ENCODE measurements at places on chromosomes 12 and 14. TPM values are rescaled to one million over a fixed set of nuclear protein-coding genes. Genes with fewer than 3 reads are reported as not detected.

DNA sequence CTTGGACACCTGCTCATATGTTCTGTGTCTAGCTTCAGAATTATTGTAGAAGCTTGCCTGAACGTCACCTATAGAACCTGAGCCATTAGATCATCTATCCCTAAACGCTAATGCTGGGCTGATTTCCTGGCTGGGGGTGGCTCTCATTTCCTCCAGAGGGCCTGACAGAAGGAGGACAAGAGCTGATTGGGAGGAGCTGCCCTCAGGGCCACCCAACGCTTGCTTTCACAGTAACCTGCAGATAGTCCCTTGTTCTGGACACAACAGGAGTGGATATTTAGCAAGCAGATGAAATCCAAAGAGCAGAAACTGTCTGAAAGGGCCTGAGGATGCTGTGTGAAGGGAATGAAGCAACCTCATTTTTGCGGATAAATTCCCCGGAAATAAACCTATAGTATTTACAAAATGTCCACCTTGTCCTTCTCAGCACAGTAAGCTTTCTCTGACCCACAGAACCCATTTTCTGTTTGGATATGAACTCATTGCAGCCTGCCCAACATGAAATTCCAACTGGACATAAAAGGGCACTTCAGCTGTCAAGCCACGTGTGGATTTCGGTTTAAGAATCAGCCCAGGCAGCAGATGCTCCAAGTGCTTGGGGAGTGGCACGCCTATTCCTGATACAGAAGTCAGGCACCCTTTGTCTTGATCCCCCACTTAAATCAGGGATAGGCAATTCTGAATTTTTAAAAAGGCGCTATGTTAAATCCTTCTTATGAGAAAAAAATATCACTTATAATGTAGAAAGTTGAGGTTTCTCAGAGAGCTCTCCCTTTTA, 32.8 kb upstream of the TUBA1C start:
- H3K4me1 ChIP-seq, result peaks cover 5% of the 10 kb centered on the region
- H3K4me3 ChIP-seq, result no peak overlapping the region
- H3K27ac ChIP-seq, result no peak overlapping the region

DNA sequence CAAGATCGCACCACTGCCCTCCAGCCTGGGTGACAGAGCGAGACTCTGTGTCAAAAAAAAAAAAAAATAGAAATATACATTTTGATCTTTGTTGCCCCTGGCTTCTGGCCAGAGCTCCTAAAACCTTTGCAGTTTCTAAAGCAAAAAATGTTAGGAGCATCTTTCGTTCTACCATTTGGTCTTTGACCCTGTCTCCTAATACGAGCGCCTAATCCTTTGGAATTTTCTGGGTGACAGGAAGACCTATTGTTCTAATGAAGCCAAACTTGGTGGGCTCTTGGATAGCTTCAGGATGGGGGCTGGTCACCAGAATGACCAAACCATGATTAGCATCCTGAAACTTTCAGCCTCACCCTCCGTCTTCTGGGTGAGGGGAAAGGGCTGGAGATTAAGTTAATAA, 32.3 kb upstream of the CLIP1 start:
- no peak for DNase-seq
- H3K36me3 ChIP-seq, result no peaks in the 10 kb centered on the region
- no peak overlapping the region for H3K27ac ChIP-seq
- H3K27me3 ChIP-seq, result no peaks in the 10 kb centered on the region
- H3K4me1 ChIP-seq, result peaks cover 2% of the 10 kb centered on the region
- H3K4me3 ChIP-seq, result no peak overlapping the region

DNA sequence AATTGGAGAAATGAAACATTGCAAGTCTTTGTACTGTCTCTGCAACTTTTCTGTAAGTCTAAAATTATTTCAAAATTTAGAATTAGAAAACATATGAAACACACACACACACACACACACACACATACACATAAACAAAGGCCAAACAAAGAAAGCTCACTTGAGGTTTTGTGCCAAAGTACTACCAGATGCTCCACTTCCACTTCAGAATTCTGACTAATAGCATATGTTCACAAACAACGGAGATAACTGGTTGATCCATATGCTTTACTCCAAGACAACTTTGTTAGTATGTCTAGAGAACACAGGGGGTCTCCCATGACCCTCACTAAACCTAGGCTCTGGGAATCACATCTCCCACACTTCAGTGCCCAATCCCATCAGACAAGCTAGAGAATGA, 133.8 kb upstream of the CLEC14A start:
- H3K36me3 ChIP-seq, result no peaks in the 10 kb centered on the region
- DNase-seq, result no peak
- no peaks in the 10 kb centered on the region for H3K27me3 ChIP-seq
- no peaks in the 10 kb centered on the region for H3K4me1 ChIP-seq
- H3K4me3 ChIP-seq, result no peak overlapping the region
- no peak overlapping the region for H3K27ac ChIP-seq

The TSHR gene
- polyA plus RNA-seq, result not detected

DNA sequence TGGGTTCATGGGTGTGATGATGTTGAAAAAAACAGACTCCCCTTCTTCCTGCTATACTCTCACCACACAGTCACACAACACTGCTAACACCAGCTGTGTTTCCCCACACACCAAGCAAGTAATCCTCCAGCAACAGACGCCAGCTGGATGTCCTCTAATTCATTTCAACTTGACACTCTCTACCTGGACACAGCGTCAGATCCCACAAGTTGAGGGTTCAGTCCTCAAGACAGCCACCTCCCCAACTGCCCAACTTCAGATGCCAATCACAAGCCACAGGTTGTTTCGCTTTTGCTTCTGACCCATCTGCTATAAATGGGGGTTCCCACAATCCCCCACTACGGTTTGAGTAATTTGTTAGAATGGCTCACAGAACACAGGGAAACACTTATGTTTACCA, 49.3 kb downstream of the TMEM30B start:
- DNase-seq, result no peak
- peaks cover 3% of the 10 kb centered on the region for H3K27me3 ChIP-seq
- no peaks in the 10 kb centered on the region for H3K36me3 ChIP-seq
- H3K4me3 ChIP-seq, result no peak overlapping the region
- no peaks in the 10 kb centered on the region for H3K4me1 ChIP-seq
- H3K27ac ChIP-seq, result no peak overlapping the region

The RNASE7 gene
- 17.4 TPM for polyA plus RNA-seq
